ENCODE measurements at places on chromosomes 16 and 17.

DNA sequence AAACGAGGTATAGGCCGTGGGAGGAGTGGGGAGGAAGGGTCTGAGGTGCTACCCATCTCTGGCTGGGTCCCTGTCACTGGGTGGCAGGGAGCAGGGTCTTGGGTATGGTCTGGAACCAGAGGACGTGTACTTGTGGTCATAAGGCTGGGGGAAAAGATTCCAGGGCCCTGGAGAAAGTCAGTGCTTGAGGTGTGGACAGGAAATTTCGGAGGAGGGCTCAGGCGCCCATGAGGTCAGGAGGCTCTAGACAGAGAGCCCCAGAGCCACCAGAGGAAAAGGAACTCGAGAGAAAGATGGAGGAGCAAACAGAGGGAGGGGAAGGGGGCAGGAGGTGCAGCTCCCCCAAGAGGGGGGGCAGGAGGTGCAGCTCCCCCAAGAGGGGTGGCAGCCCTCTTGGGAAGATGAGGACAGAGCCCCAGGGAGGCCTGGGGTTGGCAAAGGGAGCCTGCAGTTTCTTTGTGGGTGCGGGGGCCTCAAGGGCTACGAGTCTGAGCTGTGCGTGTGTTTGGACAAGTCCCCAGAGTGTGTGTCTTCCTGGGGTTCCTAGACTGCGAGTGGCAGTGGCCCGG, 683 bp upstream of the SLC7A6 start:
- DNase-seq, result no peak

GRCh38 chr17:48728232-48729231, at the start of gene HOXB13:
HOXB13 (minus strand) TSS chr17:48728750; CDS start chr17:48728593, 157 bp downstream.
- DNase-seq, result no peak

GRCh38 chr17:40480501-40481003, 20.9 kb downstream of the TNS4 start:
- no peak for DNase-seq

DNA sequence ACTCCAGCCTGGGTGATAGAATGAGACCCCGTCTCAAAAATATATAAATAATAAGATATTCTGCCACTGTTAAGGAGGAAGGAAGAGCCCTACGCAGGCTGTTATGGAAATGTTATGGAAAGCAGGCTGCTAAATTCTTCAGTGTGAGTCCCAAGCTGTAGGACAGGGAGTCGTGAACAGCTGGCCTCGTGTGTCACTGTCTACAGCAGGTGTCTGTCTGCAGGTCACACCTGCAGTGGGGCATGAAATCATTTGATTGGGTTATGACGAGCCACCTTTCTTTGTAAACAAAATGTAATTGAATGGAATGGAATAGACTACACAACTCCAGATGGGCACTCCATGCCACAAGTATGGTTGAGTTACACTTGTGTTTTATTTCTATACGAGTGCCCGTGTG, 15.6 kb upstream of the LITAF start:
- DNase-seq, result no peak

DNA sequence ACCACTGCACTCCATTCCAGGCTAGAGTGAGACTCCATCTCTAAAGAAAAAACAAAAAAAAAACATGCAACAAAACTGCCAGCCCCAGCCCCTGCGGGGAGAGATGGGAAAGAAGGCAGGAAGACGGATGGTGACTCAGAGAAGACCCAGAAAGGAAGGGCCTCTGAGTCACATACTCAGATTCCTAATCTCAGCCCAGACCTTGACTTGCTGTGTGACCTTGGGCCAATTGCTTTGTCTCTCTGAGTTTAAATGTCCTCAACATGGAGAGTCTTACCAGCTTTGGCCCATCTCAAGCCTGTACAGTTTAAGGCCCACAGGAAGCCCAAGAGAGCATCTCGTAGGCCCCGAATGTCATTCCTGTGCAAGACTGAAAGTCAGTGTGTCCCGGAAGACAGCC, 86.5 kb upstream of the LHX1 start:
- DNase-seq, result no peak

- no peak for DNase-seq
Measured at GRCh38 chr16:69035375-69035774, 70.1 kb upstream of the HAS3 start.

DNA sequence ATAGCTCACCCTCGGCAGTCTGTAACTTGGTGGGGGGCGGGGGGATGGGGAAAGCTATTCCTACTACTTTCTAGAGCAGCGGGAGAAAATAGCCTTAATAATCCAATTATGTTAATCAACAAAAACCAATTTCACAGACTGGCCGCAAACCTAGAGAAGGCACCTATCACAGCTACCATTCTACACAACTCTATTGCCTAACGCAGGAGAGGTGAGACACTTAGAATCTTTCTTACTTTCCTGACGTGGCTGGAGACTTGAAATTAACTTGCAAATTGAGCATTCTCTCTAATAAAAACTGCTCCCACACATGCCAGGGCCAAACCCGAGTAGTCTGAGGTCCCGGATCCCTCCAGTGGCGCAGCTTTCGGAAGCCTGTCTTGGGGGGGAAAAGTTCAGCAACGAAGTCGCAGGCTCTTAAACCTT, 794 bp downstream of the SMG6 start:
- no peak for DNase-seq

DNA sequence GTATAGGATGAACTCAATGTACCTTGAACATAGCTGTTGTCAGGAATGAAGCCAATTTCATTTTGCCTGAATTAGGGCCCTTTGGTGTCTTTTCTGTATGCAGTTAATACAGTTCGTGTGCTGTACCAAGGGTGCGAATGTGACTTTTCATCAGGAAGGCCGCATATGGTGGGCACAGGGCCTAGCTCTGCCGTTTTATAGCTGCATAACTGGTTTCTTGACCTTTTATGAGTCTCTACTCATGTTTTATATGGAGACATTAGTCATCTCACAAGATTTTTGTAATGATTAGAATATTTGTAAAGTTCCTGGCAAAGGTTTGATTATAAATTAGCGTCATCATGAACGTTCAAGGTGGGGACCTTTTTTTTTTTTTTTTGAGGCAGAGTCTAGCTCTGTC, 511.6 kb downstream of the MAF start:
- DNase-seq, result no peak

GRCh38 chr17:6526362-6527152, 29.8 kb downstream of the PITPNM3 start:
- DNase-seq, result no peak

GRCh38 chr17:9467518-9467917, 108.1 kb downstream of the STX8 start:
- no peak for DNase-seq

- no peak for DNase-seq
Measured at GRCh38 chr17:56076980-56077379, 76.3 kb upstream of the ANKFN1 start.

DNA sequence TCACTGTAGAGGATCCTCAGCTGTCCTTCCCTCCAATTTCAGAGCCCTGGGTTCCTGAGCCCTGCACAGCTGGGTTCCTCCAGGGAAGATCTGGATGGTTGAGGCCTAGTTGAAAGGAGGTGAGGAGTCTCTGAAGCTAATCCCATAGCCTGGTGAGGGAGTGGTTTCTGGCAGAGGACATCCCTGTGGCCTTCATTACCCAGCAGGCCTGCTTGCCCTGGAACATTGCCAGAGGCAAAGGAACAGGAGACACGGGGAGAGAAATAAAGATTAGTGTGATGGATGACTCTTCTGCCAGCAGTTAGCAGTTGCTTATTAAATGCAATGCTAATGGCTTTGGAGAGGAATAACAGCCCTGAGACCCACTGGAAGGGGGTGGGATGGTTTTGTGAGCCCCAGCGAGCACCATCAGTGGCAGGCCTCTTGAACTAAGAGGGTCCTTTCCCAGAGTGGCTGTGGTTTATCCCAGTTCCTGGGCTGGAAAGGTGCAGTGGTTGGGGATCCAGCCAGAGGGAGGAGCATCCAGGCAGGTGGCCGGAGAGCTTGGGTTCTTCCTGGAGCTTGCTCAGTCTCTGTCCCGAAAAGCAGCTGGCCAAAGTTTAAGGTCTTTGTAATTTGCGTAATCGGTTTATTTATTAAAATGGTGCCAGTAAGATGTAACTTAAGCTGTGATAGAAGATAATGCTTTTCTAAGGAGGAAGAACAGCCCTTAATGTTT, 209.7 kb downstream of the CCDC182 start:
- DNase-seq, result no peak

- DNase-seq, result no peak
Measured at GRCh38 chr16:71303938-71304337, 14.7 kb upstream of the CMTR2 start.

- DNase-seq, result no peak
Measured at GRCh38 chr16:17269439-17269838, 201.3 kb downstream of the XYLT1 start.

DNA sequence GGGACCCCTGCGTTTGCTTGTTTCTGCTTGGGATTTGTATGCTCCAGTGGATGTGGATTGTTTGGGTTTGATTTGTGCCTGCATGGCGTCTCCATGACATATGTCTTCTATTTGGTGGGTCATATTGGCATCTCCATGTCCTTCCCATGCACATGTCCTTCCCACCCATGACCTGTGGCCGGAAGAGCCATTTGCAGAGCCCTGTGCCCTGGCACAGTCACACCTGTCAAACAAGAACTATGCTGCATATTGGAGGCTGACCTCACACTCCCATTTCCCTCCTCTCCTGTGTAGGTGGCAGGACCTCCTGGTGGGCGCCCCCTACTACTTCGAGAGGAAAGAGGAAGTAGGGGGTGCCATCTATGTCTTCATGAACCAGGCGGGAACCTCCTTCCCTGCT, 15.8 kb downstream of the ITGA3 start:
- DNase-seq, result no peak

DNA sequence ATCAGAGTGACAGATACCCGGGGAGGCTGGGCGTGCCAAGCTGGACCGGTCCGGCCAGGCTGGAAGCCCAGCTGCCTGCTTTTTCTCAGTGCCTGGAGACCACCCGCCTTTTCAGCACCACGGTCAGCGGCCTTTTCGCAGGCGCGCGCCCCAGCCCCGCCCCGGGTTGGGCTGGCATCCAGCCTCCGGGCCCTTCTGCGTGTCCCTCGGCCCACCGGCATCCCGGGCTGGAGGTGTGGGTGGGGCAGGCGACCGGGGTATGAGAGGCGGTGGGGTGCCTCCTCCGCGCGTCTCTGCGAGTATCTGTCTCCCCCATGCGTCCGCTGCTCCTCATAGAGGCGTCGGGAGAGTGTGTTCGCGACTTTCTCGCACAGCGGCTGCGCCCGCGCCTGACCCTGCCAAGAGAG, 102.5 kb downstream of the MRM1 start:
- DNase-seq, result peak; percentile 13

DNA sequence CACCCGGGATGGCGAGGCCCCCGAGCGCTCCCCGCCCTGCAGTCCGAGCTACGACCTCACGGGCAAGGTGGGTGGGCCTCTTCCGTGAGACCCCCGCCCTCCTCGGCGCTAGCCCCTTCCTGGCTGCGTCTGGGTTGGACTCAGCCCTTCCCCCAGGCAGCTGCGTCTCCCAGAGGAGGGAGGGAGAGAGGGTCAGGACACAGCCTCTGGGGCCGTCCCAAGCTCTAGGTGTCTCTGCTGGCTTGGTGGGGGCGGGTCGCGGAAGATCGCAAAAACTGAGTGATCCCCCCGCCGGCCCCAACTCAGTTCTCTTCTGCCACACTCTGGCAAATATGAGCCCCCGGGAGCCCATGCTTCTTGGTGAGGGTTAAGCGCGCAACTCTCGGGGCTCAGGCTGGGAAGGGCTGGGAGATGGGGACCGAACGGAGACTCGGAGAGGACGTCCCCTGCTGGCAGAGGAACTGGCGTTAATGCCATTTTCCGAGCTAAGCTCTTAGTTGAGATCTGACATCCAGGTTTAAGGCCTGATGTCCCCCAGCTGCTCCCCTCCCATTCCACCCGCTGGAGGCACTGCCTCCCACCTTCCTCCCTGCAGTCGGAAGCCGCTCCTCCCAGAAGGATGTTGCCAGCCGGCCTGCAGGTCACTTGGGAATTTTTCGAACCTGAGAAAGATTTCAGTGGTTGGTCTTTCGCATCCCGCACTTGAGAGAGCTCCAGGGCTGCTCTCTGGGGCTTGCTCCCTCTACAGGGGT, 419 bp downstream of the RAB37 start:
- no peak for DNase-seq

DNA sequence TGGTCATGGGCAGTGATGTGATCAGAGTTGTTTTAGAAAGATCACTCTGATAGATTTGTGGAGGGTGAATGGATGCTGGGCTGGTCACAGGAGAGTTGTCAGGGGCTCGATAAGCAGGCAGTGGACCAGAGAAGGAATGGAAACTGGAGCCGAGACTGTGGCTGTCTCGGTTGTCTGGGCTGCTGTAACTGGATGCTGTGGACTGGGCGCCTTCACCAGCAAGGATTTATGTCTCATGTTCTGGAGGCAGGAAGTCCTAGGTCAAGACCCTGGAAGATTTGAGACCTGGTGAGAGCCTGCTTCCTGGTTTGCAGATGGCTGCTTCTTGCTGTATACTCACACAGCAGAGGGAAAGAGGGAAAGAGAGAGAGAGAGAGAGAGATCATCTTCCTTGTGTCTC, 203.6 kb downstream of the HS3ST4 start:
- DNase-seq, result no peak

GRCh38 chr16:30601966-30602365, 8.2 kb downstream of the ZNF689 start:
- DNase-seq, result no peak

DNA sequence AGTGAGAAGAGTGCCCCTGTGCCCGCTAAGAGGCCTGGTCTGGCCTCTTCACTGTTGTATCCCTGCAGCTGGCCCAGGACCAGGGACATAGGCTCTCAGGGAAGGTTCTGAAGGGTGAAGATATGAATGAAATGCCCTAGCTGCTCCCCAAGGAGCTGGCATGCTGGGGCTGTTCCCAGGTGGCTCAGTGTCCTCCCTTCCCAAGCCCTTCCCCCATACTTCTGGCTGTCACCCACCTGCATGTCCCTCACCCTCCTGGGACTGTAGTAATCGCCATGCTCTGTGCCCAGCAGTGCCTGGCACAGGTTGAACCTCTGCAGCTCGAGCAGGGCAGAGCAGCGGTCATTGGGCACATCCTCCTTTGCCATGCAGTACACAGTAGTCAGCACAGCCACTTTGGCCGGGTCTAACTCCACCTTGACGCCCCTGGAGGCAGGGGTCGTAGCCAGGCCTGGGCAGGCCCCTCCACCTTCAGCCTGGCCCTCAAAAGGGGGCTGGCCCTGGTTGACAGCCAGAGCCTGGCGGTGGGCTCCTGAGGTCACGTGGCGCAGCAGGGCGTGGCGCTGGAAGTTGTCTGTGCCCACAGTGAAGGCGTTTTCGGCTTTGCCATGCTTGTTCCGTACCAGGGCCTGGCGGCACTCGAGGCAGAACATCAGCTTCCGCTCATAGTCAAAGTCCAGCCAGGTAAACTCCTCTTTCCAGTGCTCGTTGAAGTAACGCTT, 7.6 kb downstream of the C17orf113 start:
- no peak for DNase-seq

- DNase-seq, result no peak
Measured at GRCh38 chr17:77527409-77527808, 386.6 kb downstream of the SEC14L1 start.

Data from midbrain (tissue), 1 donor.